ENCODE measurements at places on chromosomes 13 and 19. TPM values are rescaled to one million over a fixed set of nuclear protein-coding genes. Genes with fewer than 3 reads are reported as not detected.

The ZNF43 gene
- total RNA-seq: 8.7 TPM

The FXYD7 gene
- not detected for total RNA-seq

The OXGR1 gene
- total RNA-seq: not detected

The FBXO17 gene
- total RNA-seq: 15.3 TPM

The EFNB2 gene
- total RNA-seq: 32.2 TPM

The LILRA1 gene
- not detected for total RNA-seq

The PLPPR3 gene
- total RNA-seq: 3.8 TPM

The ZNF726 gene
- total RNA-seq: 8.2 TPM

The PALM gene
- 1.4 TPM for total RNA-seq

The ZIM2 gene
- total RNA-seq: not detected

The NLRP5 gene
- total RNA-seq: not detected

The CYP4F2 gene
- total RNA-seq: 1.8 TPM

- peak; percentile 27 for DNase-seq
Measured at GRCh38 chr13:30679483-30680330, 55.6 kb upstream of the ALOX5AP start.

DNA sequence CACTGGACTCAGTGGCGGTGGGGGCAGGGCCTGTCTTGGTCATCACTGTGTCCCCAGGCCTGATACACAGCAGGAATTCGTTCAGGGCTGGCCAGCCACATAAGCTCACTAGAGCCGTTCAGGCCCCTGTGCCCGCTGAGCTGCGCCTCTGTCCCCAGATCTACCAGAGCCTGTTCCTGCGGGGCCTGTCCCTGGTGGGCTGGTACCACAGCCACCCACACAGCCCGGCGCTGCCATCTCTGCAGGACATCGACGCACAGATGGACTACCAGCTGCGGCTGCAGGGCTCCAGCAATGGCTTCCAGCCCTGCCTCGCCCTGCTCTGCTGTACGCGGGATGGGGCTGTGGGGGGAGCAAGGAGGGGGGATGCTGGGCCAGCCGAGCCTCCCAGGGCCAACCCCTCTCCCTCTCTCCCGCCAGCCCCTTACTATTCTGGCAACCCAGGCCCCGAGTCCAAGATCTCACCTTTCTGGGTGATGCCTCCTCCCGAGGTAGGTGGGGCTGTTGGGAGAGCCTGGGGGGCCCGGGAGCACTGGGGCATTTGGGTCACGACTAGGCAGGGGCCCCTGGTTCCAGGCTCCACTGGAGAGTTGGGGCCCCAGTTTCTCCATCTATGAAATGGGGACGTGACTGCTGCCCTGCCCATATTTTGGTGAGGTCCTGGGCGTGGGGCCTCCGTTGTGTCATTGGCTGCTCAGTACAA lies 13.9 kb downstream of the MPND start:
- DNase-seq: no peak

- peak; percentile 33 for DNase-seq
Measured at GRCh38 chr13:50948601-50949000, 39.0 kb downstream of the RNASEH2B start.

- no peak for DNase-seq
Measured at GRCh38 chr19:19633711-19634515, 5.9 kb upstream of the LPAR2 start.

- no peak for DNase-seq
Measured at GRCh38 chr13:21047591-21048282, 13.6 kb downstream of the LATS2 start.

GRCh38 chr19:42546831-42547500 lies 18.7 kb upstream of the CEACAM1 start:
- DNase-seq: no peak

- DNase-seq: peak; percentile 70
Measured at GRCh38 chr13:30895773-30896172, 10.3 kb upstream of the MEDAG start.

DNA sequence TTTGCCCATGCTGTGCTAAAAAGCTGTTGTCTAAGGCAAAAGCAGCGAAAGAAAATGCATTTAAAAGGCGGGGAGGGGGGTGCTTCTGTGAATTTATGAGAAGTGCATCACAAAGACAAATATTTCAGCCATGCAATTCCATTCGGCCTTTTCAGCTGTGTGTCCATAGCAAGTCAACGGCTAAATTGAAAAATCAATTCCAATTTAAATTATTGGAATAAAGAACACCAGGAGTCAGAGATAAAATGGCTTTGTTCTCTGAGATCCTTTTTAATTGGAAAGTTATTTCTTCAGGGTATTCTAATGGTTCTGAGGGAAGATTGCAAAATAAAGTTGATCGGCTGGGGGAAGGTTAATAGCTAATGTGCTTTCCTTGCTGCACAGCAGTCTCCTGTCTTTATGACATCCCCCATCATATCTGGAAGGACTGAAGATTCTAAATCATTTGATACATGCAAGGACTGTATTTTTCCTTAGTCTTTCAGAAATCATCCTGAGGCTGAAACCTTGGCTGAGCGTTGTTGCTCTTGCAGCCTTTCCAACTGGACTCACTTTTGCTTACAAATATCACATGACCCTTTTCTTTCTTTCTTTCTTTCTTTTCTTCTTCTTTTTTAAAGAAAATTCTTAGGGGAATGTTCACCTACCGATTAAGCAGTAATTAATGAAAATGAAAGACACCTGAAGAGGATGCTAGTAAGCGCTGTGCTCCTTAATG lies 647.1 kb downstream of the DACH1 start:
- DNase-seq: no peak

- peak; percentile 80 for DNase-seq
Measured at GRCh38 chr13:110330491-110331011, 23.5 kb downstream of the COL4A2 start.

DNA sequence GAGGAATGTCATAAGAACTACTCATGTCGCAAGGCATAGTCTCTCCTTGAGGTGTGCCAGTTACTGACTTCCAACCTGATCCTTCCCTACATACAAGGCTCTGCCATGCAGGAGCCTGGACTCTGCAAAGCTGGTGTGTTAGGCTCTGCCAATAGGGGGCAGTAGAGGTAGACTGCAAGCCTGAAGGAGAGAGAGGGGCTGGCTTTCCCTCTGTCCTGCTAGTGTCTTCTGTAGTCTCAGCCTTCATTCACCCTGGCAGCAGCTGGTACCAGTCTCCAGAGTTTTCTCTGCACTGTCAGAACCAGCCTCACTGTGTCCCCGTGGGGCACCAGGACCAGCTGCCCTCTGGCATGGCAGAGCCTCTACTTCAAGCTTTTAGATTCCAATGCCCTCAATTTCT lies 14.5 kb downstream of the SHISA2 start:
- DNase-seq: no peak

DNA sequence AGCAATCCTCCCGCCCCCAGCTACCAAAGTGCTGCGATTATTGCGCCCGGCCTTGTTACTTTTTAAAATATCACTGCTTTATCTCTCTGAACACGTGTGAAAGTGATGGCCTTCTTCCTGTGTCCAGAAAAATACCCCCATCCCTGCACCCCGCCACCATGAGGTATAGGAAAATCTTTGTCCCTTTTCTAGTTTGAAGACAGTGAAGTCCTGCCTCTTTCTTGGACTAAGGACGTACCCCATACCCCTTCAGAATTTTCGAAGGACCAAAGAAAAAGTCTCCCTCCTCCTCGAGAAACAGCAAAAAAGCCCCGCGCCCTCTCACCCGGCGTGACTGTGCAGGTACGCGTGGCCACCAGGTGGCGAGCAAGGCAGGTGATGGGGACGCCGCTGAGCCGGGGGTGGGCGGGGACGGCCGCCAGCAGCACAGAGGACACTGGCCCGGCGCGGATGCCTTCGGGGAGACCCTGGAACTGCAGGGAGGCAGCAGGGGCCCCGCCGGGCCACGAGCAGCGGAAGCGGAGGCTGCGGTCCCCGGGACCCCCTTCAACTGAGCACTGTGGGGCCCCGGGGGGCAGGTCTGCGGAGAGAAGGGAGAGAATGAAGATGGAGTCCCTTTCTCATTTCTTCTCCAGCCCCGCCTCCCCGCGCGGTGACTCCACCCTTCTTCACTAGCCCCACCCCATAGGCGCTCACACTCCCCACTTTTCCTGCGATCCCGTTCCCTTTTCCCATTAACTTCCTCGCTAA lies 3.2 kb downstream of the VSIG10L start:
- DNase-seq: peak; percentile 69

GRCh38 chr13:88042489-88042888 lies 371.3 kb downstream of the SLITRK5 start:
- peak; percentile 0 for DNase-seq

DNA sequence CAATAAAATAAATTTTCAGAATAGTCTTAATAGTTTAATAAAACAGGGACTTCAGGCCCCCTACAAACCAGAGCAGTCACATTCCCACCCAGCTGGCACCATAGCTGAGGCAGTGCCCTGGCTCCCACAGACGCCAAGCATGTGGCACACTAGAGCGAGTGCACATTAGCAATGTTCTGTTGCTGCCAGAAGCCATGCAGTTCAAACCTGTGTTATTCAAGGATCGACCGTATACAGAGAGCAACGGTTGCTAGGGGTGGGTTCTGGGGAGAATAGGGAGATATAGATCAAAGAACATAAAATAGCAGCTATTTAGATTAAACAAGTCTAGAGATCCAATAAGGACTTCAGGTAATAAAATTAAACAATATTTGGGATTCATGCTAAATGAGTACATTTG lies 419.3 kb upstream of the KLHL1 start:
- DNase-seq: no peak

- no peak for DNase-seq
Measured at GRCh38 chr19:1181606-1182005, 7.5 kb upstream of the SBNO2 start.

DNA sequence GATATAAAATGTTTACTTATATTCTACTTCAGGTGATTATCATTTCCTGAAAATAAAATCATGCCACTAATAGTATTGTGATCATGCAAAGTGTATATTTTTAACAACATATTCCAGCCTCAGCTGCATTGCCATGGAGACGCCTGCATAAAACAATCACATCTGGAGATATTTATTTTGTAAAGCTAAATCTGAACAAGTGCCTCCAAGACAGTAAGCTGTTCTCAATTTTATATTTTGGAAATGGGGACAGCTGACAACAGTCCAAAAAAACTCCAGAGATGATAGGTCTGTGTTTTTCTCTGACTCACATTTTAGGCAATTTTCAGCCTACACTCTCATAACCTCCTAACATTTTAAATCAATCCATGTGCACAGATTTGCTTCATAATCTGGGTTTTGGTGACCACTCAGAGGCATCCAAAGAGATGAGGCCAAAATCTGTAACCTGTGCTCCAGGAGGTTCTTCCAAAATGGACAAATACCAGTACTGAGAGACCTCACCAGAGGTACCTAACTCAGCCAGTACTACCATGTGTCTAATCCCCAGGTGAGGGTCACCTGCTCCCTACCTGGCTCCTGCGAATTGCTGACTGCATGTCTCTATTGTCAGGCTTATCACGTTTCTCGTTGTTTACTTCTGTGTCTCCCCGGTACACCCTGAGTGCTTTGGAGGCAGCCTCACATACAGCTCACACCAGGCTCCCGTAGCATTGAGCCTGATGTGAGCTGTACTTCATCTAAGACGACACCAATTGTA lies 62.7 kb downstream of the COL4A1 start:
- DNase-seq: no peak

- DNase-seq: no peak
Measured at GRCh38 chr13:43279696-43280095, 256.3 kb downstream of the DNAJC15 start.

DNA sequence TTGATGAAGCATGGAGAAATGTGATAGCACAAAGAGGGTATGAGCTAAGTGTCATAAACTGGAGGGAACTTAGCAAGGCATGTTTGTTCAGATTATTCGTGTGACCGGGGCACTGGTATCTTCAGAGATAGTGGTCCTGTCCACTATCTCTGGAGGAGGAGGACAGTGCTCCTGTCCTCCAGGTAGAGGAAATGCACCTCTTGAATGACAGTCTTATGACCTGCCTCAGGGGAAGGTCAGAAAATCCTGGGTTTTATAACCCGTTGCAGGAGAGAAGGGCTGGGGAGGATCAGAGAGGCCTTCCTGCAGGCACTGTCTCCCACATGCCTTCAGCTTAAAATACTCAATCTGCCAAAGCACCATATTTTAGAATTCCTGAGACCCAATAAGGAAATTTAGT lies 213.5 kb upstream of the UBL3 start:
- no peak for DNase-seq

- DNase-seq: peak; percentile 89
Measured at GRCh38 chr19:16920816-16921529, 32.2 kb downstream of the F2RL3 start.

GRCh38 chr19:44677019-44677811 lies 5.9 kb downstream of the CEACAM19 start:
- peak; percentile 88 for DNase-seq

Data from M059J (cell line).